B cell (primary cell): ENCODE measurements at places on chromosomes 4 and X. TPM values are rescaled to one million over a fixed set of nuclear protein-coding genes. Genes with fewer than 3 reads are reported as not detected.

The SPANXN3 gene
- not detected in 2 replicates for total RNA-seq

The MAGEA1 gene
- not detected in 2 replicates for total RNA-seq

The USP17L22 gene
- not detected in 2 replicates for total RNA-seq

The NXF2 gene
- total RNA-seq: not detected in 2 replicates

GRCh38 chrX:28520786-28521185 lies 66.5 kb upstream of the IL1RAPL1 start:
- no peak overlapping the region for H3K4me3 ChIP-seq
- DNase-seq: no peak
- no peak overlapping the region for H3K27ac ChIP-seq

- no peaks in the 10 kb centered on the region for H3K36me3 ChIP-seq
- H3K4me3 ChIP-seq: peak overlapping the region; percentile 49
- peaks cover 14% of the 10 kb centered on the region for H3K4me1 ChIP-seq
- H3K27ac ChIP-seq: peak overlapping the region; percentile 75
These were observed 96.6 kb downstream of the PHKA2 start for GRCh38 chrX:18887177-18887824.

DNA sequence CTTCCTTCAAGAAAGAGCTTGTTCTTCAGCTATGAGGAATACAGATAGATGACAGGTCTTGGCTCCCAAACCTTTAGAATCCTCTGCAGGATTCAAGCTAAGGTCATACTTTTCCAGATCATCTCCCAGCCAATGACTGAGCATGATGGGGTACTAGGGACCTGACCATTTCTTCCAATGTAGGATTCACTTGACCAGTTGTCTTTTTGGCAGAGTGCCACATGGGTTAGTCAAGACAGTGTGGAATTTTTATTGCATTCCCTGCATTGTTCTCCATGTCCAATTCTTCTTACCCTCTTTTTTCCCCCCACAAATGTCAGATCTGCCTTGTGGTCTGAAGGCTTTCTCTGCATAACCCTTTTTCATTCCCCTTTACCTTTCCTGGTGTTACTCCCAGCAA lies 99.5 kb downstream of the CCSER1 start:
- H3K36me3 ChIP-seq: no peaks in the 10 kb centered on the region
- H3K27ac ChIP-seq: no peak overlapping the region
- DNase-seq: no peak
- no peak overlapping the region for H3K4me3 ChIP-seq
- no peaks in the 10 kb centered on the region for H3K27me3 ChIP-seq
- no peaks in the 10 kb centered on the region for H3K4me1 ChIP-seq

DNA sequence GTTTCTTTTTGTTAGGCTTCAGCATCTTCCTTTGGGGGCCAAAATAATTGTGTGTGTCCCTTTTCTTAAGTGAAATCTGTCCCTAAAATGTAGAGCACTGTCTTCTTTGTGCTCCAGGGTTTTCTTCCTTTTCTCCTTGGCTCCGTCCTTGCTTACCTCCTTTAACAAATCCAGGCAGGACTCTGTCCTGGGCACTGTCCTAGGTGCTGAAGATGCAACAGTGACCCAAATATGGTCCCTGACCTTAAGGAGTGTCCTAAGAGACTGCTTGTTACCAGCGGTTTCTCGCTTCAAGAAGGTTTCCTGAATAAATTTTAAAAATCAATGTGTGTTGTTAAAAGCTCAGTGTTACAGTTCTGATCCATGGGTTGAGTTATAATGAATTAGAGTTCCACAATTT lies 471.8 kb downstream of the KCNIP4 start:
- H3K27ac ChIP-seq: no peak overlapping the region
- H3K4me3 ChIP-seq: no peak overlapping the region
- DNase-seq: no peak
- no peaks in the 10 kb centered on the region for H3K36me3 ChIP-seq

GRCh38 chr4:71456841-71457240 lies 118.0 kb downstream of the SLC4A4 start:
- DNase-seq: no peak
- no peak overlapping the region for H3K4me3 ChIP-seq

GRCh38 chrX:104854790-104855340 lies 288.9 kb downstream of the IL1RAPL2 start:
- H3K36me3 ChIP-seq: no peaks in the 10 kb centered on the region
- no peaks in the 10 kb centered on the region for H3K27me3 ChIP-seq
- H3K27ac ChIP-seq: no peak overlapping the region

- H3K36me3 ChIP-seq: peaks cover 4% of the 10 kb centered on the region
- no peaks in the 10 kb centered on the region for H3K27me3 ChIP-seq
- H3K27ac ChIP-seq: peak overlapping the region; percentile 14
- H3K4me3 ChIP-seq: no peak overlapping the region
These were observed 222.9 kb downstream of the ARHGAP24 start for GRCh38 chr4:85697854-85698253.

GRCh38 chr4:117135634-117136354 lies 50.4 kb upstream of the TRAM1L1 start:
- H3K4me3 ChIP-seq: no peak overlapping the region
- no peak overlapping the region for H3K27ac ChIP-seq
- H3K27me3 ChIP-seq: no peaks in the 10 kb centered on the region
- DNase-seq: no peak
- no peaks in the 10 kb centered on the region for H3K4me1 ChIP-seq
- H3K36me3 ChIP-seq: no peaks in the 10 kb centered on the region
